ENCODE measurements at places on chromosomes 5 and 9. TPM values are rescaled to one million over a fixed set of nuclear protein-coding genes. Genes with fewer than 3 reads are reported as not detected.

Gene SPATA31C1
- polyA plus RNA-seq = 0.16 TPM

Gene CARD6
- 3.2 TPM for polyA plus RNA-seq

GRCh38 chr5:141478321-141478945 is 2.7 kb downstream of the PCDHGC3 start:
- DNase-seq = no peak

GRCh38 chr5:35269006-35269405 is 38.7 kb upstream of the PRLR start:
- DNase-seq = no peak
